ENCODE measurements at places on chromosomes 7 and 10.

- no peak for DNase-seq
These were observed 8.0 kb upstream of the PWWP2B start for GRCh38 chr10:132388891-132389432.

GRCh38 chr7:19405541-19405940, 260.3 kb upstream of the FERD3L start:
- no peak for DNase-seq

GRCh38 chr7:27889800-27890199, 149.8 kb downstream of the TAX1BP1 start:
- no peak for DNase-seq

DNA sequence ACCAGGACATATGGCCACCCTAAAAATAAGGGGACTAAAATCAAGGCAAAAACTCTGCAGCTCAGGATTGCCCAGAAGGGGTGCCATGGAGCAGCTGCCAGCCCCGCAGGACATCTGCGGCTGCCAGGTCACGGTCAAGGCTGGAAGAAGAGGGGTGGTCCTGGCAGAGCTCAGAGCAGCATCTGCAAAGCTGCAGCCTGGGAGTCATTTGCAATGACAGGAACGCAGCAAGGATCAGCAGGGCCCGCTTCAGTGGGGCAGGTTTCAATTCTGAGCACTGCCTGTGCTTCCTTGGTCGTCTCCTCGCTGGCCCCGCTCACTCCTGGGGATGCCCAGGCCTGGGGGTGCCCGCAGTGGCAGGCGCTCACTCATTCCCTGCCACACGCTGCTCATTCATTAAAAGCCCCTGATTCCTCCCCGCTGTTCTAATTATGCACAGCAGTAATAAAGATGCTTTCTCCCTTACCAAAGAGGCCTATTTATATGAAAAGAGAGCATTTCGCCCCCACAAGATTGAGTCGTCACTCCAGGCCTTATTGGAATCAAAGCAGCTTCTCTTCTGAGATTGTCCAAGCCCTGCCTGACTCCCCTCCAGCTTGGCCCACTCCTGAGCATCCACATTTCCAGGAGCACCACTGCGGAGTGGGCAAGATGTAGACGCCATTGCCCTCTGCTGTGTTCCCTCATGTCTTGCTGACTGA, 4.6 kb downstream of the HSPA12A start:
- no peak for DNase-seq

All from AG04450 (cell line).